Activated gamma-delta T cell (primary cell): ENCODE measurements at places on chromosomes 16 and 17.

GRCh38 chr16:74607310-74607961 lies 522 bp upstream of the GLG1 start:
- DNase-seq, result no peak

DNA sequence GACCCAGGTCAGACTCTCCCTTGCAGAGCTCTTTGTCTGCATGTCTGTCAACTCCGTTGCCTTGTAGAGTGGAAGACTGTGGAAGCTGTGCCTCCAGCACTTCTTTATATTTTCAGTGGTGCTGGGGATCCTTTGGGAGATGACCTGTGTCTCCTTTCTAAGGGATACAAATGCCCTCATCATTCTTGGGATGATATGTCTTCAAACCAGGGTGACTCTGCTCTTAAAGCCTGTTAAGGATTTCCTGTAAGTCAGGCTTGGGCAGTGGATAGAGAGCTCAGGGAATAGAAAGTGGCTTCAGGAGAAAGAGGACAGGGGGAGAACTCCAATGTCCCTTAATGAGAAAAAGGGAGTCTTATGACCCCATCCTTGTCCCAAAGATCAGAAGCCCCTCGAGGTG lies 1.5 kb downstream of the HOXB3 start:
- DNase-seq, result no peak

GRCh38 chr16:83116274-83116892 lies 489.6 kb downstream of the CDH13 start:
- no peak for DNase-seq

DNA sequence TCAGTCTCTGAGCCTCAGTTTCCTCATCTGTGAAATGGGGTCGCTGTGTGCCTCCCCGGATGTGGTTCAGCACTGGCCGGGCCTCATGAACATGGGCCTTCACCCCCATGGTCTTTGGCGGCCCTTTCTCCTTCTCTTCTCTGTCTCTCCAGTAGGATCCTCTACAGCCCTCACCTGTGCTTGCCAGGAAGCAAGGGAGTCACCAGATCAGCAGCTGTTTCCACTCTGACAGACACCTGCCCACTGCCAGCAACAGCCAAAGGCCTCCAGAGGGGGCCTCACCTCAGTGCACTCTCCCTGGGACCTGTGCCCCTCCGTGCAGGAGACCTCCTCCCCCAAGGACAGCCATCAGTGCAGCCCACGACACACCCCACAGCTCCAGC lies 89.4 kb downstream of the C16orf78 start:
- DNase-seq, result no peak

DNA sequence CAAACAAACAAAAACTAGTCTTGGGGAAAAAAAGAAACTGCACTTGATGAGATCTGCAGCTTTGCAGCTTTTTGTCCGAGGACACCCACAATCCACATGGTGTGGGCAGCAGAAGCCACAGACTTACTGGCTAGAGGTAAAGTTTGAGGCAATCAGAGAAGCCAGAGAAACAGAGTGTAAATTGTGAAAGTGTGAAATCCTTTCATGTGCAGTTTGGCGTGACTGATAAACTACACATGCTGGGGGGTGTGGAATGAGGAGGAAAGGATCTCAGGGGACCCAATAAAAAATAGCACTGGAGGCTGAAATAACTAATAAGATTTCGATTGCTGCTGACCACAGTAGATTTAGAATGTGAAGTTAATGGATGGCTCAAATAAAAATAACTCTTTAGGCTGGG lies 42.4 kb upstream of the HOXB13 start:
- DNase-seq, result no peak

DNA sequence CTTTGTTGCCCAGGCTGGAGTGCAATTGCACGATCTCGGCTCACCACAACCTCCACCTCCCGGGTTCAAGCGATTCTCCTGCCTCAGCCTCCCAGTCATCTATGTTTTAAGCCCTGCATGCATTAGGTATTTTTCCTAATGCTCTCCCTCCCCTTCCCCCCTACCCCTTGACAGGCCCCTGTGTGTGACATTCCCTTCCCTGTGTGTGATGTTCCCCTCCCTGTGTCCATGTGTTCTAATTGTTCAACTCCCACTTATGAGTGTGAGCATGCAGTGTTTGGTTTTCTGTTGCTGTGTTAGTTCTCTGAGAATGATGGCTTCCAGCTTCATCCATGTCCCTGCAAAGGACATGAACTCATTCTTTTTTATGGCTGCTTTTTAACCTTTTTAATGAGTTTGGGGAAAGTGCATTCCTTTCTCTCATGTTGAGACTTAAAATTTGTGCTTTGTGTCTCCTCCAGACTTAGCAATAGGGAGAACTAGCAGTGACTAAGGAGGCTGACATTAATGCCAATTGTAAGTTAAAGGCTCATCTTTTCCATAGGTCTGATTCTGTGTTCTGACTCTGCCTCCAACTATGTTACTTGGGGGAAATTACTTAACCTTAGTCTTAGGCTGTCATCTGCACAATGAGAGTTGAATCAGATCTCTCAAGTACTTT lies 17.7 kb upstream of the PHAF1 start:
- DNase-seq, result no peak

DNA sequence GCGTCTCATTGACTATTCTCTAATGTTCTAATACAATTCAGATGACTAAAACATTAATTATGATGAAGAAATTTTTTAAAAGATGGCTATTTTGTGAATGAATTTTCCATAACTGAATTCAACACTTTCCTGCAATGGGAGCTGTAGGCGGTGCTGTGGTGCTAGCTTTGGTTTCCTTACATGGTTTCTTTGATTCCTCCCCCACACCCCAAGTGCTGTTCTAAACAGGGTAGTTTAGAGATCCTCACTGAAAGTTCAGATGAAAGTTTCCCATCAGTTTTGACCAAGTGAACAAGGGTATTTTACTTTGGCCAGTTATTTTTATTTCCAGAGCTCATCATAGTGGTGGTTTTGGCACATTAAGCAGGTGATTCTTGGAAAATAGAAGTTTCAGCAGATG lies 26.0 kb upstream of the MRC2 start:
- DNase-seq, result no peak

DNA sequence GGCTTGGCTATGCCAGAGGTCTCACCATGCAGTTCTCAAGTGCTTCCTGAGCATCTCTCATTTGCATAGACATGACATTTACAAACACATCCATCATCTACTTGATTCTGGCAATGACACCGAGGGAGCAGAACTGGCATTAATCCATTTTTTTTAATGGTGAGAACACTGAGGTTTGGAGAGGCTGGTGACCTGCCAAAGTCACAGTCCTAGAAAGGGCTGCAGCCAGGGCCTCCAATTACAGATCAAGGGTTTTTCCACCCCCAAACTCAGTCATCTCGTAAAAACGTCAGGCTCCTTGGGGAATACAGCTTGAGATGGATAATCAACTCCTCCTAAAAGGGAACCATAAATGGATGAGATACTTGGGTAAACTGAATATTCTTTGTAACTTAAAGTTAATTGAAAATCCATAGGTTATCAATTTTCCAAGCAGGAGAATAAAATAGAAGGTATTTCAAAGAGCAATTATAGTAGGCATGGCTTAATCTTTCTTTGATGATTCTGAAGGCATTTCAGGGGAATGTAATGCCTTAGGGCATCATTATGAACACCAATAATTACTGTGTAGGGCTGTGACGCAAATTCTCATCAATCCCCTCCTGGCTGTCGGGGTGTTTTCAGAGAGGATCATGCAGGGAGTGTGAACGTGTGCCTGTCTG lies 9.4 kb upstream of the MEOX1 start:
- no peak for DNase-seq

- no peak for DNase-seq
These were observed 53.2 kb downstream of the NDEL1 start for GRCh38 chr17:8488901-8489300.

DNA sequence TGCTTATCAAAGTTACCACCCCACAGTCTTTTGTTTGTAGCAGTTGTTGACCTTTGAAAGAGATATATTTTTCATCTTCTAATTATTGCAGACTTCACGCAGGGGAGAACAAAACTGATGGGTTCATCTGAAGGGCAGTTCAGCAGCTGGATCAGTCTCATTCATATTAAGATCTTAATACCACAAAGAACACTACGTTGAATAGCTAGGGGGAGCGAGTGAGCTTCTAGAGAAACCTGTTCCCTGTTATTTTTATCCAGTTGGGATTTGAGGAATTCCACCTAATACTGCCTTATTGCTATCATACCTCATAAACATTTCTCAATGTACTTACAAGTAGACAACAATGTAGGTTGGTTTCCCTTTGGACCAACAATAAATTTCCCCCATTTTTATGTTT lies 306.1 kb upstream of the KIF2B start:
- DNase-seq, result no peak

DNA sequence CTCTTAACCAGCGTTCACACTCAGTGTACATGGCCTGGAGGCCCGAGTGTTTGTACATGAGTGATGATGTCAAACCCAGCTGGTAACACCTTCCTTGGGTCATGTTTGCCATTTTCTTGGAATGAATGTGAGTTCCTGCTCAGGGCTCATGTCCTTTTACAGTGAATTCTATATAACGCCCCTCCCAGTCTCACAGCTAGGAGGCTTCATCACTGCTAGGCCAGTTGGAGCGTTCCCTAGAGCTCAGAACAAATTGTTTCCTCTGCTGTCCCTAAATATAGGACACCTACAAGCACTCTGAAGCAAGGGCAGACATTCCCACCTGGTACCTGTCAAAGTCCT lies 5.5 kb downstream of the TIMM22 start:
- DNase-seq, result no peak

DNA sequence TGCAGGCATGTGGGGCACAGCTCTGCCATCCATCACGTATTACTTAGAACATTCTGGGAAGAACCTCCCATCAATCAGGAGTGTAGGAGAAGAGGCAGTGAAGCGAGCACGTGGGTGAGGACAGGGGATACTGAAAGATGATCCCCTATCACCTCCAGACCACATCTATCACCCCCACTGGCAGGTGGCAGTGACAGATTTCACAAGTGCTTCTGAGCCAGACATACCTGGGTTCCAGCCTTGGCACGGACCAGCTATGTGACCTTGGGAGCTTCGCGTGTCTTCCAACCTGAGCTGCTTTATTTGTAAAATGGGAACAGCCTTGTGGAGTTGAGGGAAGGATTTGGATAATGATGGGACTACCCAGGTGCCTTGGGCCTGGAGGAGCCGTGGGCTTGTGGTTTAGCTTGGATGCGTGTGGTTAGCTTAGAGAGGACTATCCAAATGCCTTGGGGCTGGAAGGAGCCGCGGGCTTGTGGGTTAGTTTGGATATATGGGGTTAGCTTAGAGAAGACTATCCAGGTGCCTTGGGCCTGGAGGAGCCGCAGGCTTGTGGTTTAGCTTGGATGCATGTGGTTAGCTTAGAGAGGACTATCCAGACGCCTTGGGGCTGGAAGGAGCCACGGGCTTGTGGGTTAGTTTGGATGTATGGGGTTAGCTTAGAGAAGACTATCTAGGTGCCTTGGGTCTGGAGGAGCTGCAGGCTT lies 206.4 kb downstream of the ENGASE start:
- no peak for DNase-seq

- no peak for DNase-seq
These were observed 45.6 kb downstream of the RMI2 start for GRCh38 chr16:11390573-11391495.

GRCh38 chr16:79294568-79294967 lies 306.0 kb downstream of the MAF start:
- DNase-seq, result no peak

- DNase-seq, result no peak
These were observed 219.1 kb downstream of the STX8 start for GRCh38 chr17:9356488-9356911.

DNA sequence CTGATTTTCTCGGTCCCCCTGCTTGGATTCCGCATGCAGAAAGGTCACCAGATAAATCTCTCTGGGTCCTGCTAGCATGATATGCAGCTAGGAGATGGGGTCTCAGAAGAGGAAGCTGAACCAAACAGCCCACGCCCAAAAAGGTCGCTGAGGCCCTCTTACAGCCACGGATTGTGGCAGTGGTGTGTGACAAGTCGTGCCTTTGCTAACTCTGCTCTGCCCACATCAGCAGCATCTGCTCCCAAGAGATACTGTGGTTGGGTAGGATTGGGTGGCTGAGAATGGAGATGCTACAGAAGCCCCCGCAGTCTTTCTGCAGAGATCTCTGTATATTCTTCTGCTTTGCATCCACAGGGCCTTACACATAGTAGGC lies 15.2 kb upstream of the SKAP1 start:
- DNase-seq, result no peak

DNA sequence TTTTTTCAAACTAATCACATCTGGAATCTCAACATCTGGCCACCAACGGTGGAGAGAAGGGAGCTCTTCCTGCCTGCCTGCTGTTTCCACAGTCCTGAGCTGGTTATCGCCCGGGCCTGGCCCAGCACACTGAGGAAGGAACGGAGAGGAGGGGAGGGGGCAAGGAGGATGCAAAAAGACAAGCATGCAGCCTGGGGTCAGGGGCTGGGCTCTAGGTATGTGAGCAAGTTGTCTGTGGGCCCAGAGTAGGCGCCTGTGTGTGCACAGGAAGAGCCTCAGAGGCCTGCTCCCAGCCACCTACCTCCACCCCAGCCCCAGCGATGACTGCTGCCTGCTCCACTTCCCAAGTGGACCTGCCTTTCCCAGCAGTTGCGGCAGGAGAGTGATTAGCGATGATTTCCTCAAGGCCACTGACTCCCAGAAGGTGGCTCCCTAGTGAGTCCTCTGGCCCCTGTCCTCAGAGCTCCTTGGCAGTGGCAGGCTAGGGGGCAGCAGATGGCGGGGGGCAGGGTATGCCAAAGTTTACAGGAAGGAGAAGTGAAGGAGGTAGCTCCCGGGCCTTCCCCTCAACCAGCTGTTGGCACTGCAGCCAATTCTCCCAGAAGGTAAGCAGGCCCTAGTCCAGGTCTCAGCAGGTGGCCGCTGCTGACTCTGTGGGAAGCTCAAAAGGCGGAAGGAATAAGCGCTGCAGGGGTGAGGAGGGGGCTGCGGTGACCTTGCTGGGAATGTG lies 27.0 kb upstream of the RASD1 start:
- no peak for DNase-seq

DNA sequence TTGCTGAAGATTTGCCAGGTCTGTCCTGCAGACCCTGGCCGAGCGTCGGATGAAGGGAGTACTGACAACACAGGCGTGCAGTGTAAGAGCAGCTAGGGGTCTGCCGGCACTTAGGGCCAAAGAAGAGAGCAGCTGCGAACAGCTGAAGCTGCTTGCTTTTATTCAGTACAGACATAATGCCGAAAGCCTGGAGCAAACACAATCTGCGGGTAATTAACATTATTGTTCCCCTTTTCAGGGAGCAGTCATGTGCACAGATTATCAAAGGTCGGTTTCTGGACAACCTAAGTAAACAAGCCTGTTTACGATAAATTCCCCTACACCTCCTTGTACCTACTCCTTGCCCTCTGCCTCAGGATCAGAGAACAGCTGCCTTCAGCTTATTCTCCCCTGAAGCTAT lies 12.0 kb upstream of the KRT23 start:
- no peak for DNase-seq

GRCh38 chr17:1047177-1047878 lies 50.4 kb downstream of the TIMM22 start:
- no peak for DNase-seq

GRCh38 chr16:73792199-73793020 lies 504.2 kb upstream of the PSMD7 start:
- no peak for DNase-seq
